ENCODE measurements at places on chromosomes 11 and 22. TPM values are rescaled to one million over a fixed set of nuclear protein-coding genes. Genes with fewer than 3 reads are reported as not detected.

DNA sequence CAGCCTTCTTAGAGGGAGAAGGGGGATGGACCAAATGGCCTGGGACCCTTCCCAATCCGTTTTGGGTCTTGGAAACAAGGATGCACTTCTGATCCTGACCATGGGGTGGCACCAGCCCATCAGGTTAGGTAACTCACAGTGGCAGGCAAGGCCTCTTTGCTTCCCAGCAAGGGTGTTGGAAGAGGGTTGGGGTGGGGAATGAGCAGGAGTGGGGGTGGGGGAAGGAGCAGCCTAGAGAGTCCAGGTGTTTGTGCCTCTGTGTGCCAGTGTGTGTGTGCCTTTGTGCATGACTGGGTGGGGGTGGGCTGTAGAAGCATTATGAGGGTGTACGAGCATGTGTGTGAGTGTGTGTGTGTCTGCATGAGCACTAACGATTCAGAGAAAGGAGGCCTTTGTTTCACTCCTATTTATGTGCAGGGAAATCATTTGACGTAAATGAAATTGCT, 213.1 kb downstream of the INSC start:
- no peak overlapping the region for H3K4me3 ChIP-seq
- no peaks in the 10 kb centered on the region for H3K4me1 ChIP-seq
- H3K36me3 ChIP-seq = no peaks in the 10 kb centered on the region
- no peak overlapping the region for H3K27ac ChIP-seq
- DNase-seq = peak; percentile 52

DNA sequence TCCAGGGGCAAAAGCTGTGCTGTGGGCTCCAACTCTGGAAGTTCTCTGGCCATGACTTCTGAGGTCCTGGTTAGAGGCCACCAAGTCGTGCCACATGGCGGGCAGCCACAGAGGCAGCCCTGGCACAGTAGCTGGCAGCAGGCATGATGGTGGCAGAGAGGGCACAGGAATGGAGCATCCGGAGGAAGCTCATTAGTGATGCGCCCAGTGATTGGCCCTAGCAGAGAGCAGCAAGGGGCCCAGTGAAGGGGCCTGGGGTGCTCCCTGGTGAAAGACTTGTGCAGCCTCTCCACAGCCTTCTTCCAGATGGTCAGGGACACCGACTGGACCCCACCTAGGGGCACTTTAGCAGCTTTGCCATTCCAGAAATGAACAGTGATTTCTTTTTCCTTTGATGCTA, 7.0 kb downstream of the C11orf16 start:
- no peak overlapping the region for H3K27ac ChIP-seq
- no peak overlapping the region for H3K4me3 ChIP-seq
- no peaks in the 10 kb centered on the region for H3K27me3 ChIP-seq
- no peak for DNase-seq
- peaks cover 34% of the 10 kb centered on the region for H3K36me3 ChIP-seq
- no peaks in the 10 kb centered on the region for H3K4me1 ChIP-seq

DNA sequence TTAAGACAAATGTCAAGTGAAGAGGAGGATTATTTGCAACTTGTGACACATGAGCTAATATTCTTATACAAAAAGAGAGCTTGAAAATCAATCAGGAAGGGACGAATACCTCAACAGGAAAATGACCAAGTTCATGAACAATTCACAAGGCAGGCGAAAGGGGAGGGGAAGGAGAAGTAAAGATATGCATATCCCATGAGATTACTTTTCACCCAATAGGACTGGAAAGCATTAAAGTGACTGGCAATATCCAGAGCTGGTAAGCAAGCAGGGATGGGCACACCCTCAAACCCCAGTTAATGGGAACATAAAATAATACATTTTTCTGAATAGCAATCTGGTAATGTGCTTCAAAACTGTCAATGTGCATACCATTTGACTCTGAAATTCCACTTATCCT, 129.5 kb downstream of the SLC1A2 start:
- no peak overlapping the region for H3K4me3 ChIP-seq
- DNase-seq = no peak
- no peak overlapping the region for H3K27ac ChIP-seq

GRCh38 chr11:105298174-105298573, 158.6 kb upstream of the CARD18 start:
- no peaks in the 10 kb centered on the region for H3K27me3 ChIP-seq
- no peak overlapping the region for H3K27ac ChIP-seq
- no peak for DNase-seq
- H3K4me3 ChIP-seq = no peak overlapping the region
- no peaks in the 10 kb centered on the region for H3K36me3 ChIP-seq
- no peaks in the 10 kb centered on the region for H3K4me1 ChIP-seq

GRCh38 chr22:23384923-23385677, 195.0 kb downstream of the IGLL1 start:
- H3K27me3 ChIP-seq = peaks cover 7% of the 10 kb centered on the region
- H3K36me3 ChIP-seq = no peaks in the 10 kb centered on the region
- H3K27ac ChIP-seq = no peak overlapping the region
- no peak overlapping the region for H3K4me3 ChIP-seq
- peaks cover 19% of the 10 kb centered on the region for H3K4me1 ChIP-seq

DNA sequence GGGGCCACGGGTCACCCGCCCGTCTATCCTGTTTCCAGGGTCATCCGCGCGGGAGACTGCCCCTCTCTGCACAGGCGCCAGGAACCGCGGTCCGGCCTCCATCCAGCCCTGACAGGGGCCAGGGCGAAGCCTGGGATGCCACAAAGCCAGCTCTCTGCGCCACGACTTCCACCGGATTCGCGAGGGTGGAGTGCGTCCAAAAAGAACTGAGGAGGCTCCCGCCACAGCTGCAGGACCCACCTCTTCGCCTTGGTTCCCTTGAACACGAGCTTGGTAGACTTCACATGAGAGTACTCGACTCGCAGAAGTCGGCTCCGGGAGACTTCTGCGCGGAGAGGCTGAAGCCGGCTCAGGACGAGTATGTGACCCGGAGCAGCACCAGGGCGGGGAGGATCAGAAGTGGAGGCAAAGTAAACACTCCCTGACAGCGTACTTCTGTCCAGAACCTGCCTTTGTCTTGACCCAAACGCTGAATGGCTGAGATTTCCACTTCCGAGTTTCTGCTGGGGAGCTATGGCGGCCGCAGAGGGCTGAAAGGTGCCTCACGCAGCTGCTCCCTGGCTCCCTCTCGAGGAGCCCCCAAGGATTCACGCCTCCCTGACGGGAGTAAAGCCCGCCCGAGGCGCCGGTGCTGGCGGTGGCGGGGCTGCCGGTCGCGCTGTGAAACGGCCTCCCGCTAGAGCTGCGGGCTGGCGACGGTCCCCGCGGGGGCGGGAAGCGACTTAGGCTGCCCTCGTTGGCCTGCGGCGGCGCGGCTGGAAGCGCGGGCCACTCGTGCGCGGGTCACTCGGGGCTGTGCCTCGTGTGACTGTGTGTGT, 4566.7 kb upstream of the OR11H1 start:
- DNase-seq = peak; percentile 47
- H3K36me3 ChIP-seq = no peaks in the 10 kb centered on the region
- H3K27ac ChIP-seq = no peak overlapping the region
- H3K4me3 ChIP-seq = no peak overlapping the region
- no peaks in the 10 kb centered on the region for H3K27me3 ChIP-seq

DNA sequence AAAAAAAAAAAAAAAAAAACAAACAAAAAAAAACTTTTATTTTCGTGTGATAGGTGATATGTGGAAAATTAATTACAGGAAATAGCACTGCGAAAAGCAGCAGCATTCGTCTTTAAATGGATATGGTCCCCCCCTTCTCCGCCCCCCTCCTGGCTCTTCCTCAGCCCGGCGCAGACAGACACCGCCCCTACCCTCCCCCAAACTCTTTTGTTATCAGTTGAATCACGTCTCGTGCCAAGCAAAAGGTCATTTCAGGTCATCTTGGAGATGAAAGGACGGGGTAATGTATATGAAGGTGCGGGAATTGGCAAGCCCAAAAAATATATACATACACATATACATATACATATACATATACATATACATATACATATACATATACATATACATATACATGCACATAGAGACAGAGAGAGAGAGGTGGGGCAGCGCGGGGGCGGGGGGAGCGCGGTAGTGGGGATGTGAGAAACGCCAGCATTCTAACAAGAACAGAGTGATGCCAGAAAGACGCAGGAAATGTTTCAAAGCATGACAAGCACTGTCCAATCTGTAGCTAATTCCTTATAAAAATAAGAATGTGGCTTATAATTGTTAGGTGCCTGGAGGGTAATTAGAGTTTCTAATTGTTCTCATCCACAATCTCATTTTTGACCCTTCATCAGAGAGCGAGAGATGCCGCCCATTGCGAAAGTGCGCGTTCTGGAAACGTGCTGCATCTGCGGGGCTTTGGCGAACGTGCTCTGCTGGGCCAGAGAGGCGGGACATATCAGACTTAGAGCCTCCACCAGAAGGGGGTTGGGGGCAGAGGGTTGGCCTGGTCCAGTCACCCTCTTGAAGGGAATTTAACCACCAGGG, 214.5 kb upstream of the UBASH3B start:
- peak overlapping the region; percentile 47 for H3K4me3 ChIP-seq
- H3K27me3 ChIP-seq = no peaks in the 10 kb centered on the region
- peak overlapping the region; percentile 31 for H3K27ac ChIP-seq
- no peak for DNase-seq

DNA sequence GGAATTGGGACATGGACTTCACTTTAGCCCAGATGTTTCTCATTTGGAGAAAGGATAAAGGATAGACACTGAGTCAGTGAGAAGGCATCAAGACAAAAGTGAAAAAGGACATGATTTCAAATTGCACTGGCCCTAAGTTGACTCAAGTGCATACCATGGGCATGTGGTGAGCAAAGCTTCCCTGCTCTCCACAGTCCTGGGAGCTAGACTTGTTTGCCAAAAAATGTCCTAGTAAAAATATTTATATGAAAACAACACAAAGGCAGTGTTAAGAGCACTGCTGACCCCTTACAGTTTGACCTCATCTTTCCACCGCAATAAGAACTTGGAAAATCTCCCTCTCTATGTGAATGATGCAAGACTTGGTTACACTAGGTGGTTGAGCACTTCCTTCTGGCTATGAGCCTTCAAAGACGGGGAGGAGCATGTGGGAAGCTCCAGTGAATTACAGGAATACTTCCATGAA, 46.5 kb upstream of the FIBIN start:
- peaks cover 18% of the 10 kb centered on the region for H3K4me1 ChIP-seq
- DNase-seq = no peak
- peak overlapping the region; percentile 4 for H3K27ac ChIP-seq
- H3K4me3 ChIP-seq = no peak overlapping the region
- H3K27me3 ChIP-seq = no peaks in the 10 kb centered on the region

DNA sequence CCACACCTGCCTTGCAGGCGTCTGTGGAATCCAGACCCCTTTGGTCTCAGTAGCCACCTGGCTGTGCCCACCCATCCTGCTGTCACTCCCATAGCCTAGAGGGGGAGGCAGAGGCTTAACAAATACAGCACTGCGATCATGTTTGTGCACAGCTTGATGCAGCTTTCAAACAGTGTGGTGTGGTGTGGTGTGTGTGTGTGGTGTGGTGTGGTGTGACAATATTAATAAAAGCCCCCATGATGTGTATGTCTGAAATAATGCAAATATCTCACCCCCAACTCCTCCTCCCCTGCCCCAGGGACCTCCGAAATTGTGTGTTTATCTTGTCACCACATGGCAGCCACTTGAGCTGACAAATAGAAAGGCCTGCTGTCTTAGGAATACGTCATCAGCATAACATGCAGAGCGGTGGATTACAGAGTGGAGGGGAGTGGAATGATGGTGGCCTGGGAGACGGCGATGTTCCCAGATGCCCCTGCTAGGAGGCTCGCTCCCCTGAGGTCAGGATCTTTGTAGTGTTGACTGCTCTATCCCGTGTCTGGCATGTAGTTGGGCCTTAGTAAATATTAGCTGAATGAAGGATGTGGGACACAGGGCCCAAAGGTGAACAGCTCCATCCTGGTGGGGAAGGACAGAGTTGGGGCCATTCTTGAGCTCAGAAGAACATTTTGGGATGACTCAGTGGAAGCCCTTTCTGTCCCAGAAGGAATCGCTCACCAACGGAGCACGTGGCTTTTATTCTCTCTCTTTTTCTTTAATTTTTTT, 2.8 kb downstream of the PDXP start:
- H3K27me3 ChIP-seq = no peaks in the 10 kb centered on the region
- no peak overlapping the region for H3K4me3 ChIP-seq
- H3K36me3 ChIP-seq = peaks cover 11% of the 10 kb centered on the region
- DNase-seq = no peak
- peaks cover 39% of the 10 kb centered on the region for H3K4me1 ChIP-seq

DNA sequence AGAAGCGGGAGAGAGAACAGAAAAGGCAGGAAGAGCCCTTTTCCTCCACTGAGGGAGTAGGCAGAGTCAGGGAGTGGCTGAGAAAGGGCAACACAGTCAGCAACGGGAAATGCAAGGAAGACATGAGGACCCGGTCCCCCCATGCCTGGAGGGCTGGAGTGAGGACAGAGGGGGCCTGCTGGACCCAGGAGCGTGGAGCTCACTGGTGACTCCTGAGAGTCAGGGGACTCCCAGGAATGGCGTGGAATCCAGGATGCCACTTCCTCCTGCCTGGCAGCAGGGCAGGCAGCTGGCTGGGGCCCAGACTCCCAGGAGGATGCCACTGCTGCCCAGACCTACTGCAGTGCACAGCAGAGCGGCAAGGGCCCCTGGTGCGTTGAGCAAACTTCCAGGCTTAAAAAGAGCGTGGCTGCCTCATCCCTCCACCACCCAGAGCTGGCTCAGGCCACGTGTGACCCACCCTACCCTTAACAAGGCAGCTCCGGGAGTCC, 11.3 kb downstream of the C11orf21 start:
- no peaks in the 10 kb centered on the region for H3K36me3 ChIP-seq
- no peak overlapping the region for H3K4me3 ChIP-seq
- no peaks in the 10 kb centered on the region for H3K4me1 ChIP-seq
- peak; percentile 35 for DNase-seq
- no peaks in the 10 kb centered on the region for H3K27me3 ChIP-seq
- peak overlapping the region; percentile 3 for H3K27ac ChIP-seq

- H3K4me3 ChIP-seq = no peak overlapping the region
- no peak overlapping the region for H3K27ac ChIP-seq
- H3K4me1 ChIP-seq = peaks cover 7% of the 10 kb centered on the region
These were observed 6.2 kb upstream of the IGSF22 start for GRCh38 chr11:18731949-18732821.

- H3K4me3 ChIP-seq = no peak overlapping the region
- no peaks in the 10 kb centered on the region for H3K36me3 ChIP-seq
- H3K27ac ChIP-seq = no peak overlapping the region
- peaks cover 6% of the 10 kb centered on the region for H3K4me1 ChIP-seq
These were observed 247.0 kb upstream of the NARS2 start for GRCh38 chr11:78821371-78822306.

PDE3B gene
- total RNA-seq = 34.3 TPM

MOGAT2 gene
- total RNA-seq = not detected

SCT gene
- not detected for total RNA-seq

TEX12 gene
- not detected for total RNA-seq

BIRC2 gene
- total RNA-seq = 46.0 TPM

Data from lower lobe of right lung (tissue), 2 donors.